ENCODE measurements at places on chromosomes 12 and 14.
A peak's percentile ranks its signal among the peaks of the same experiment; 100 is the strongest.

- DNase-seq = peak; percentile 96
Observed at GRCh38 chr12:6336079-6336888, 5.6 kb downstream of the TNFRSF1A start.

- no peak for DNase-seq
Observed at GRCh38 chr14:81982046-81982445, 448.4 kb upstream of the SEL1L start.

GRCh38 chr14:101843665-101844064 lies 82.2 kb downstream of the PPP2R5C start:
- no peak for DNase-seq

- DNase-seq = no peak
Observed at GRCh38 chr12:44159862-44160261, 324.0 kb downstream of the TMEM117 start.
